ENCODE measurements at places on chromosomes 16 and 17.

- no peak for DNase-seq
Measured at GRCh38 chr17:16001226-16001897, 1.7 kb downstream of the TTC19 start.

GRCh38 chr16:75019007-75019406 is 20.2 kb downstream of the ZNRF1 start:
- DNase-seq, result no peak

GRCh38 chr16:56087626-56088025 is 103.7 kb upstream of the GNAO1 start:
- DNase-seq, result no peak

DNA sequence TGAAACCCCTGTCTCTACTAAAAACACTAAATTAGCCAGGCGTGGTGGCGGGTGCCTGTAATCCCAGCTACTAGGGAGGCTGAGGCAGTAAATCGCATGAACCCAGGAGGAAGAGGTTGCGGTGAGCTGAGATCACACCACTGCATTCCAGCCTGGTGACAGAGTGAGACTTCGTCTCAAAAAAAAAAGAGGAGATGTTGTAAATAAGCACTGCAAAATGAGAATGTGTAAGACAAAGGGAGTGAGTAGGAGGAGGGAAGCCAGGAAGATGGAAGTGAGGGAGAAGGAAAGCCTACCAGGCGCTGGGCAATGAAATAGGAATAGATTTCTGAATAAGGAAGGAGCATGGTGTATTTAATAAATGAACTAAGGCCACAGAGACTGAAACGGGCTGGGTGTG is 8.7 kb upstream of the PRPF8 start:
- no peak for DNase-seq

DNA sequence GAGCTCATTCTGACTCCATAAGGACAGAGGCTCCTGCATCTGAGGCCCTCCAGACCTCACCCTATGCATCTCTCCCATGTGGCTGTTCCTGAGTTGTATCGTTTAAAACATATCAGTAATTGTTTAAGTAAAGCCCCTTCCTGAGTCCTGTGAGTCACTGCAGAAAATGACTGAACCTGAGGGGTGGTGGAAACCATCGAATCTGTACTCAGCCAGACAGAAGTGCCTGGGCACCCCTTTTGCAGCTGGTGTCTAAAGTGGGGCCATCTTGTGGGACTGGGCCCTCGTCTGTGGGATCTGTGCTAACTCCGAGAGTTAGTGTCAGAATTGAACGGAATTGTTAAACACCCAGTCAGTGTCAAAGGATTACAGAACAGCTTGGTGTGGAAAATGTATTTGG is 25.4 kb downstream of the CMTM3 start:
- no peak for DNase-seq

GRCh38 chr17:61735807-61736206 is 127.5 kb downstream of the BRIP1 start:
- DNase-seq, result no peak

- DNase-seq, result no peak
Measured at GRCh38 chr17:21149621-21150020, 22.9 kb downstream of the DHRS7B start.

- no peak for DNase-seq
Measured at GRCh38 chr17:18040261-18040858, 1.2 kb downstream of the GID4 start.

GRCh38 chr17:37545486-37545885 is 55.8 kb downstream of the DUSP14 start:
- DNase-seq, result no peak

- DNase-seq, result no peak
Measured at GRCh38 chr16:30136971-30137605, 14.1 kb upstream of the MAPK3 start.

All from stimulated activated CD8-positive, alpha-beta memory T cell treated with anti-CD3 and anti-CD28 coated beads, Interleukin-4, amount 100 ng/mL, for 4 hours (primary cell).